Frontal cortex (tissue), 4 donors: ENCODE measurements at places on chromosomes 12 and 14. TPM values are rescaled to one million over a fixed set of nuclear protein-coding genes. Genes with fewer than 3 reads are reported as not detected.

TAS2R30 gene
- total RNA-seq: 6.5 TPM

LUM gene
- total RNA-seq: 12.6 TPM

EML5 gene
- total RNA-seq: 32.6 TPM

SPIC gene
- not detected for total RNA-seq

PTPRQ gene
- total RNA-seq: 0.82 TPM

DNA sequence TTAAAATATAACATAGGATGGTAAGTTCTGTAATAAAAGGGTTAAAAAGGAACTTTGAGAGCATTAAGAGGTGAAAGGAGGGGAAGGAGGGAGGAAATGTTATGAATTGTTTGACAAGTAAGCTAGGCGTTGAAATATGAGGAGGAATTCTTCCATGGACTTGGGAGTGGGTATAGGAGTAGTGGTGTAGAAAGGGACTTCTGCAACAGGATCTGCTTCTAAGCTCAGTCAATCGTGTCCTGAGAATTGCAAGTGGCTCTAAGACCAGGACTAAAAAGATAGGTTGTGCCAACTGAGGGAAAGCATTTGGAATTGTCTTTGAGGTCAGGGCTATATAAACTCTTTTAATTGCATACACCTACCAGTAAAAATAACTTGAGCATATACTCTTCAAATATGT is 74.1 kb upstream of the SLC38A2 start:
- no peak for DNase-seq

DNA sequence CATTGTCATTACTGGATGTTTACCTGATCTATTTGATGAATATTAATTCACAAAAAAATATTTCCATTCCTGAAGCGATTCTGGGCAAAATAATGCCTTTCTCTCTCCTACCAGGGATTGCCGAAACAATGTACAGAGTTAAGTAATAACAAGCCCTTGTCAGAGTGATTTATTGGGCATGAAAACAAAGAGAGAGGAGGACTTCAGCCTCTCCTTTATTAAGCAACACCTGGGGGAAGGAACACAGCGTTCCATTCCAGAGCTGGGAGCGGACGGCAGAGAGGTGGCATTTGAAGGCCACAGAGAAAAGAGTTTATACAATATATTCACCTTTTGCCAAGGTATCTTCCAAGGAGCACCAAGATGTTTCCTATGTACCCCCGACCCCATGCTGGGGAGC is 165.8 kb downstream of the KSR2 start:
- DNase-seq: no peak

GRCh38 chr12:24860546-24860945 is 88.4 kb downstream of the BCAT1 start:
- no peak for DNase-seq

DNA sequence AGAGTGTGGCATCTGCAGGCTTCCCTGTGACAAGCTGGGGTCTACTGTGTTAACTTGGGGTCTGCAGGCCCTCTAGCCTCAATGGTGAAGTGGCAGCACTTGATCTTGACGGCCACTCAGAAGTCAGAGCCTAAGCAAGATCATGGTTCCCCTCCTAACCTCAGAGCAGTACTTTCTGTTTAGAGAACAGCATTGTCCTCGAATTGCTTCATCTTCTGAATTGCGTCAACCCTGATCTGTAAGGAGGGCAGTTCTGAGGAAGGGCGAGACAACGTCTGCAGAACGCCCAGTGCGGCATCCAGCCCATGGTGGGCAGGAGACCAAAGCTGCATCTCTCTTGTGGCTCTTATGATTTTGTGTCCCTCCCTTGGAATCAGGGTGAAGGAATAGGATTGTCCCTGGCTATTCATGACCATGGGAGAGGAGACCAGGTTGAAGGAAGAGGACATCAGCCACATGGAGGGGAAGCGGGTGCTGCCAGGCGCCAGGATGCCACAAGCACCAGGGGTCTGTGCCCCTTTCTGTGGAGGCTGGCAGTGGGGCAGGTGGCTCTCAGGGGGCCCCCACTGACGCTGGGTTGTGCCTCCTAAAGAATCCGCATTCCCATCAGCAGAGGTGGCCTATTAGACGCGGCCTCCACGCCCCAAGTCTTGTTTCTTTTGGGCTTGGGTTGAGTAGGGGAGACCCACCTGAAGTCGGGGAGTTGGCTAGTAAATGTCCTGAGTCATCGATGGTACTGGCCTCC is 2.2 kb downstream of the SERPINA9 start:
- DNase-seq: no peak

DNA sequence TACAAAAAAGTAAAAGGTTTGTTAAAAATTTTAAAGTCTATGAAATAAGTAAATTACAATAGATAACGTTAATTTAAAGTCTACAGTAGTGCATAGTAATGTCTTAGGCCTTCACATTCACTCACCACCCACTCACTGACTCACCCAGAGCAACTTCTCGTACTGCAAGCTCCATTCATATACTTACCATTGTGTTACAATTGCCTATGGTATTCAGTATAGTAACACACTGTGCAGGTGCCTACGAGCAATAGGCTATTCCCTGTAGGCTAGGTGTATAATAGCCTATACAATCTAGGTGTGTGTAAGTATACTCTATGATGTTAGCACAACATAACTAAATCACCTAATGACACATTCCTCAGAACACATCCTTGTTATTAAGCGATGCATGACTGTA is 435.3 kb upstream of the TMTC1 start:
- no peak for DNase-seq

DNA sequence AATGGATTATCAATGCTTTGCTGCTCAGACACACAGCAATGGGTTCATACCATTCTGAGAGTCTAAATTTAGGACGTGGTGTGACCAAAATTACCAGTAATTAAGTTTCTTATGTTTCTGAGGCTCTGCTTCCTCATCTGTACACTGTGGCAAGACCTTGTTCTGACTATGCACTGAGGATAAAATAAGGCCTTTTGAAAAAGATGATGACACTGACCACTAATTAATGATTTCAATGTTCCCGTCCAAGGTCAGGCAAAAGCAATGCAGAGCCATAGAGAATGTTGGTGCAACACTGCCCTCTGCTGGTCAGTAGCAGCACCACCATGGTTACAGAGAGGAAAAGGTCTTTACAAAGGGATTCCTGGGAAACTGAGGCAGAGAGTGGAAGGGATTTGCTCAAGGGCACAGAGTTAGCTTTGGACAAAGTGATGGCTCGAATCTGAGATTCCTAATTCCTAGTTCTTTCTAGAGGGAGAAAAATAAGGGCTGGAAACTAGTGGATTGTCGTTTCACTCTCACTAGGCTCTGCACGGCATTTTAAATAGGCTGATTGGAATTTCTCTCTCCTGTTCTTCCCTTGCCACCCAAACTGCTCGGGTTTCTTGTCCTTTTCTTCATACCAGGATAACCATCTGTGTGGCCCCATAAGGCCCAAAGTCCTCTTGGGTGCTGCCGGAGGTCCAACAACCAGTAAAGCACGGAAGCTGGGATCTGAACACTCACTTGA is 22.3 kb upstream of the P2RX7 start:
- DNase-seq: peak; percentile 71

DNA sequence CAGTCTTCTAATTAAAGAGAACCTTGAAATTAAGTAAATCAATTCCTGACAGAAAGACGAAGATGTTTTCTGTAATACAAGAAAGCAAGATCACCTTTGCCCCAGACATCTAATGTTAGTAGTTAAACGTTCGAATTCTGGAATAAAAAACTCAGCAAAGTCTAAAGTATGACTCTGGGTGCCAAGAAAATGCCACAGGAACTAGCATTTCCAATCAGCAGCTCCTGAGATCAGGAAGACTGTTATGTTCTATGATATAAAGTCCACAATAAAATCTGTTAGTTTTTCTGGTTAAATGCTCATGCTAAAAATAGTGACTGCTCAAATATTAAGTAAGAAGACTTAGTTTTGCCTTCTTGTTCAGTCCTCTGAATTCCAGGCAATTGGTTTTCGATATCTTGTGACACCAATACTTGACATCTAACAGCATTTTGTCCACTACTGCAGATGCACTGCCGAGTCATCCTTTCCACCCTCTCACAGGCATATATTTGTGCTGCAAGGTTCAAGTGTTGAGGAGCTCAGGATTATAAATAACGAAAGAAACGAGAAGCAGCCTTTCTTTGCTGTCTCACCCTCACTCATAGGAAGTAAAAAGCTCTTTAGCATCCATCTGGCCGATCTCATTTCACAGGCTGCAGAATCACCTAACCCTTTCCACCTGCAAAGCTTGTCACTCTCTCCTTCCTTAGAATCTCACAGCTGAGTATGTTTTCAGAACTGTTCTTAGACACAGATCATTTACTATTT is 32.0 kb downstream of the SSH1 start:
- DNase-seq: no peak

- DNase-seq: no peak
These were observed 1346.4 kb downstream of the TMEM121 start for GRCh38 chr14:106872611-106873446.

DNA sequence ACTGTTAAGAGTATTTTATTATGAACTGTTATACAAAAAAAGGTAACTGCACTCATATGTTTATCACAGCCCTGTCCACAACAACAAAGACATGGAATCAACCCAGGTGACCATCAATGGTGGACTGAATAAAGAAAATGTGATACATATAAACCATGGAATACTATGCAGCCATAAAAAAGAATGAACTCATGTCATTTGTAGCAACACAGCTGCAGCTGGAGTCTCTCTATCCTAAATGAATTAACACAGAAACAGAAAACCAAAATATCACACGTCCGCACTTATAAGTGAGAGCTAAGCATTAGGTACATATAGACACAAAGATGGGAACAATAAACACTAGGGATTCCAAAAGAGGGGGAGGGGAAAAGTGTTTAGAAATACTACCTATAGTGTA is 95.8 kb downstream of the BCAT1 start:
- DNase-seq: no peak

- DNase-seq: no peak
These were observed 57.2 kb downstream of the PIWIL1 start for GRCh38 chr12:130394906-130395305.

GRCh38 chr12:70955415-70955814 is 34.9 kb upstream of the PTPRR start:
- no peak for DNase-seq

DNA sequence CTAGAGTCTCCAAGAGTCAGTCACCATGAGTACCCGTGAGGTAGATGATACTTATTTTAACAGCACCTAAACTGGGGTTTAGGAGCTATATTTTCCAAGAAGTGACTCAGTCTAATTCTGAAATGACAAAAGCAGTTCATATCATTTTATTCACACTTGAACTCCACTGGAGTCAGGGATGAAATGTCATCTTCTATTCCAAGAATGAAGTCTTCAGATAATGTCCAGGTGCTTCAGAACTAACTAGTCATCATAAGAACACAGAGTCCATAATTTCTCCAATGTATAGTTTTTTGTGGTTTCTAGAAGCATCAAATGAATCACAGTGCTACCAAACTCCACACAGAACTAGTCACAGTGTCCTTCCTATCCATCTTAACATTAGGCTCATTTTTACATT is 13.3 kb downstream of the DNM1L start:
- no peak for DNase-seq
